NCI-H1048 (cell line): ENCODE measurements at places on chromosomes 2 and 18.
A peak's percentile ranks its signal among the peaks of the same experiment; 100 is the strongest.

DNA sequence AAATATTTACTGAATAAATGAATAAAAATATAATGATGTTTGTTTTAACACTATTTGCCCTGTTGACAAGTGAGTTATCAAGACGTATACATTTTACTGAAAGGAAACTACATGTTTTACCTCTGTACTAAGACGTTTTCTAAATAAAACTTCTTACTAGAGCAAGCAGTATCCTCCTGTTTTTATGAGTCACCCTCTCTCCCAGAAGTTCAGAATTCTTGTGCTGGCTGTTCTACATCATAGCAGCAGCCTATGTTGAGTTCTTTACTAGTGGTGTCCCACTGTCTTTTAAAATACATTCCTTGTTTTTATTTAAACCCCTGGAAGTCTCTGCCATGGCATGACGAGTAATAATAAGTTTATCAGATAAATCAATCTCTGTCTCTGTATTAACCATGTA lies 297.4 kb downstream of the CALCRL start:
- no peak for DNase-seq

DNA sequence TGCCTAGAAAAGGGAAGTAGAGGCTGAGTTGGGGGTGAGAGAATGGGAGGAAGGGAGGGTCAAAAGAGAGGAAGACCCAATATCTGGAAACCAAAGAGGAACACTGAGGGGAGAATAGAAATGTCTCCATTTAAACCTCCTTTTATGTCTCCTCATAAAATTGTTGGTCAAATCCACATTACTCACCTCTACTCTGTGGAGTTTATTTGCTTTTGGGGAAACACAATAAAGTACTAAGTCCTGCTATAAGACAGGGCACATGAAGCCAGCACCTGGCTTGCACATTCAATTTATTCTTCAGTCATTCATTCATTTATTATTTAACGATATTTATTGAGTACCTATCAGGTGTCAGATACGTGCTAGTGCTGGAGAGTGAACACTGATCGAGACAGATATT lies 60.3 kb upstream of the NFE2L2 start:
- no peak for DNase-seq

- no peak for DNase-seq
Observed at GRCh38 chr2:193868833-193869232, 1674.1 kb upstream of the TMEFF2 start.

- DNase-seq: no peak
Observed at GRCh38 chr2:132948211-132948610, 278.2 kb upstream of the LYPD1 start.

DNA sequence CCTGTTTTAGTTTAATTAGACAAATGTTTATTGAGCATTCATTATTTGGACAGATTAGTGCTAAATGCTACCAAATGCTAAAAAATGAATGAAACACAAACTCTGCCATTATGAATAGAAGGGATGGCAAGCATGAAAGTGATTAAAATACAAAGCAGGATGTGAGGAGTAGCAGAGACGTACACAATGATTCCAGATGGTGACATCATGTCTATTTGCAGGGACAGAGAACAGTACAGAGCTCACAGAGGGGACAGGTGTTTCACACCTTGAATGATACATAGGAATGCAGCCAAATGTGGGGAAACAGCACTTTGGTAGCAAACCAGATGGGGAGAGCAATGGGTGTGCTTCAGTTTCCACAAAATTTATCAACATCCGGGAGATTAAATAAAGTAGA lies 76.3 kb downstream of the CD226 start:
- no peak for DNase-seq

DNA sequence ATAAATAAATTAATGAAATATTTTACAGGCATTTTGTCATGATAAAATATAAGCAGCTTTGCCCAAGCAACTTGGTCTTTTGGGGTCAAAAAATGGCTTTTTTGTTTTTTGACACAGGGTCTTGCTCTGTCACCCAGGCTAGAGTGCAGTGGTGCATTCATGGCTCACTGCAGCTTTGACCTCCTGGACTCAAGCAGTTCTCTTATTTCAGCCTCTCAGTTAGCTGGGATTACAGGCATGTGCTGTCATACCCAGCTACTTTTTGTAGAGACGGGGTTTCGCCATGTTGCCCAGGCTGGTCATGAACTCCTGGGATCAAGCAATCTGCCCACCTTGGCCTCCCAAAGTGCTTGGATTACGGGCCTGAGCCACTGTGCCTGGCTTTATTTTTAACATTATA lies 51.0 kb downstream of the ABI2 start:
- DNase-seq: no peak

DNA sequence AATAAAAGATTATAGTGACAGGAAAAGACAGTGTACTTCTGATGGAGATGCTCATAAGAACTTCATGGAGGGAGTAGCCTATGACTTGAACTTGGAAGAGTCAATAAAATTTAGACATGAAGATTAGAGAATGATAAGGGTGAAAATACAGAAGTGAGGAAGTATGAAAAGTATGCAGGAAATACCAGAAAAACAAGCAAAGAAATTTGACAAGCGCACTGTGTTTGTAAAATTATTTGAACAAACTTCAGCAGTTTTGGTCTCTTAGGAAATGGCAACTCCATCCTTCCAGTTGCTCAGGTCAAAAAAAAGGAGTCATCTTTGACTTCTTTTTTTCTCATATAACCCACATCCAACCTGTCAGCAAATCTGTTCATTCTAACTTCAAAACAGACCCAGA lies 864.0 kb upstream of the ZEB2 start:
- no peak for DNase-seq

DNA sequence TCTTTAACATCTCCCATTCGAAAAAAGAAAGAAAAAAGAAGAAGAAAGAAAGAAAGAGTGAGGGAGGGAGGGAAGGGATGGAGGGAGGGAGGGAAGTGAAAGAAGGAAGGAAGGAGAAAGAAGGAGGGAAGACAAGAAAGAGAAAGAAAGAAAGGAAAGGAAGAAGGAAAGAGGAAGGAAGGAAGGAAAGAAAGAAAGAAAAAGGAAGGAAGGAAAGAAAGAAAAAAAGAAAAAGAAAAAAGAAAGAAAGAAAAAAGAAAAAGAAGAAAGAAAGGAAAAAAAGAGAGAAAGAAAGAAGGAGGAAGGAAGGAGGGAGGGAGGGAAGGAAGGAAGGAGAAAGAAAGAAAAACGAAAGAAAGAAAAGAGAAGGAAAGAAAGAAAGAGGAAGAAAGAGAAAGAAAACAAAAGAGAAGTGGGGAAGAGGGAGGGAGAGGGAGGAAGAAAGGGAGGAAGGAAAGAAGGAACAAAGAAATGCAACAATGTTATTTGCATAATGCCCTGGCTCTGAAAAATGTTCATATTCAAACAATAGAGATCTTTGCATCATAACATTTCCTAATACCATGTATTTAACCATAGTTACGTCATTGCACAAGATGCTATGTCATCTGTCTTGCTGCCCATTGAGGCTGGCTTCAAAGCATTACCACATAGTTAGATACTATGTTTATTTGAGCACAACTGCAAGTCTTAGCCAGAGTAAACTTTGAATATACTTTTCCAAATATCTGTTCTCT lies 550.6 kb downstream of the DSC3 start:
- no peak for DNase-seq

DNA sequence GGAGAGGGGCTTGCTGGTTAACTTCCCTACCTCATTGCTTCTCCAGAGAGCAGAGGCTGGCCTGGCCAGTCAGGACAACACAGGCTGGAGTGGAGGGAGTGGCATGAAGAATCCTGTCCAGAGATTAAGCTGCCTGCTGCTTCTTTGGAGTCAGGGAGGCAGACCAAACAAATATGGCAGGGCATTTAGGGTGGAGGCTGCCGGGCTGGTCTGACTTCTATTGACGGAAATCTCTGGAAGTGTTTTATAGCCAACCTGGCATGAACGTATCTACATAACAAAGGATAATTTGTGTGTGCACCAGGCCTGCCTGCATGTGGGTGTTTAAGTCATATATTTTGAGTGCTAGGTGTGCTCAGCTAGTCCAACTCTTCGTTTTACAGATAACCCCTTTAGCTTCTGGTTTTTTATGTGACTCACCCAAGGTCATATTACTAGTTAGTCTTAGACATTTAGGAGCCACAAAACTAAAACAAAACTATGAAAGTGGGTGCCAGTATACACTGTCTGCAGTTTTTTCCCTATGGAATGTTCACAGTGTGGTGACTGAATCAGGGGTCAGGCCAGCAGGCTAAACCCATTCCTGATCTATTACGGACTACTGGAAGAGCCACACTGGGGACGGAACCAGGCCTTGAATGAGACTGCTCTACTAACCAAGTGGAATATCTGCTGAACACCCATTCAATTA lies 5.5 kb downstream of the NPC1 start:
- no peak for DNase-seq

DNA sequence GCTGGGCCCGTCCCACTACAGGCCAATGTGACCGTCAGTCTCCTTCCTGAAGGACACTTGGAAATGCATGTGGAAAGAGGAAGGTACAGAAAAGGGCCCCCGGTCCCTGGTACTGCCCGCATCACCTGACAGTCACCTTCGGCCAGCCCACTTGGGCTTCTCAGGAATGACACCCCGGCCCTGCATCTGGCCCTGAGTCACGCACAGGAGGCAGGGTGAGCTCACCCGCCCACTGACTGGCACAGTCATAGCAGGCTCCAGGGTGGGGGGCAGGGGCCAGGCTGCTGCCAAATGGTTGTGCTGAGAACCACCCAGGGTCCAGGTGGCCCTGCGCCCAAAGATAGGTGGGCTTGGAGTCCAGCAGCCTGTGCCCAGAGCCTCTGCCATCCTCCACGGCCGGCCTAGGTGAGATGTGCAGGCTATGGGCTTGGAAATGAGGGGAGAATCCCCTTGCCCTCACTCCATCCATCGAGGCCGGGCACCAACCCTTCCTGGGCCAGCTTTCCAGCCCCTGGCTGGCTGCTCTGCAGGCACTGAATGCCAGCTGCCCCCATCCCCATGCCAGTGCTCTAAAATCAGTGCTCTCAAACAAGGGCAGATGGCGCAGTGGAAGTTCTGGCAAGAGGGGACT lies 14.1 kb downstream of the EMX1 start:
- DNase-seq: no peak

DNA sequence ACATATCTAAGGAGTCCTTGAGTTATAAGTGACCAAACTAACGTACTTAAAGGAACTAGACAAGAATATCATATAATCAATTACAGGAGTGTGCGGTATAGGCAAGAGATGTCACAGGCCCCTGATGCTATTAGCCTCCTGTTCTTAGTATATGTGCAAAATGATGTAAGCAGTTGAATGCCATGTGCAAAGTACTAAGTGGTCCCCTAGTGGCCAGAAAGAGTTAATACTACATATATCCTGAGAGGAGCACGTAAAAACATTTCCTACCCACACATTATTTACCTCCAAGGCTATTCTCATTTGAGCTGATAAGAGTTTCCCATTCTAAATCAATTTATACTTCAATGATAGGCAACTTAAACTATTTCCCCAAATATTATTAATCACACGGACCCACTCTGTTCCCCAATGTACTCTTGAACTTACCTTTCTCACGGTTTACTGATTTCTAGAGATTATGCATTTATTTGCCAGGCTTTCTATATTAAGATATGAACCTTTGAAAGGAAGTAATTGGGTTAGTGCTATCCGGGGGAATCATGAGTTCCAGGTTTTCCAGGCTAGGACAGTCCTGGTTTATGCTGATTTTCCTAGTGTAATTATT lies 158.0 kb upstream of the KLHL14 start:
- peak; percentile 46 for DNase-seq

- no peak for DNase-seq
Observed at GRCh38 chr18:58525517-58525916, 103.4 kb downstream of the ALPK2 start.

- DNase-seq: no peak
Observed at GRCh38 chr2:186918495-186918894, 69.5 kb upstream of the ZSWIM2 start.

- no peak for DNase-seq
Observed at GRCh38 chr2:29014811-29015421, 33.8 kb downstream of the TOGARAM2 start.

- DNase-seq: no peak
Observed at GRCh38 chr2:158205215-158205614, 103.5 kb downstream of the UPP2 start.

DNA sequence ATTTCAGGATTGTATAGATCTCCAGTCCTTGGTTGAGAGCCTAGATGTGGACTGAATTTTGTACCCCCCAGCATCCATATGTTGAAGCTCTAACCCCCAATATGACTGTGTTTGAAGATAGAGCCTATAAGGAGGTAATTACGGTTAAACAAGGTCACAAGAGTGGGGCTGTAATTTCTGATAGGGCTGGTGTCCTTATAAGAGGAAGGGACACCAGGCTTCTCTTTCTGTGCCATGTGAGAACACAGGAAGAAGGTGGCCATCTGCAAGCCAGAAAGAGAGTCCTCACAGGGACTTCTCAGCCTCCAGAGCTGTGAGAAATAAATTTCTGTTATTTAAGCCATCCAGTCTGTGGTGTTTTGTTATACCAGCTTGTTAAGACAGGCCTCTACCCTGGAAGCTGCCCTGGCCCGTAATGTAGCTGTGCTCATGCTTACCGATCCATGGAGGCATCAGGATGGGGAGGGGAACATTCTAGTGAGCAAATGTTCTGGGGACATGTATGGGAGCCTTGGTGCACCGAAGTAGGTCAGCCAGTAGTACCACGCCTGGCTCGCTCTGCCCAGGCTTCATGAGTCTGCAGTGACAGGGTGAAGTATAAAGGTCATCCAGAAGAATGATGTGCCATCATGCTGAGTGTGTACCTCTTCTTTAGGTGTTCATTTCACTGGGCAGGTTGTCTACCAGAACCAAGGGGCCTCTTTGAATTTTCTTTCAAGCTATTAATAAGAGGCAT lies 16.1 kb downstream of the RASGRP3 start:
- no peak for DNase-seq

DNA sequence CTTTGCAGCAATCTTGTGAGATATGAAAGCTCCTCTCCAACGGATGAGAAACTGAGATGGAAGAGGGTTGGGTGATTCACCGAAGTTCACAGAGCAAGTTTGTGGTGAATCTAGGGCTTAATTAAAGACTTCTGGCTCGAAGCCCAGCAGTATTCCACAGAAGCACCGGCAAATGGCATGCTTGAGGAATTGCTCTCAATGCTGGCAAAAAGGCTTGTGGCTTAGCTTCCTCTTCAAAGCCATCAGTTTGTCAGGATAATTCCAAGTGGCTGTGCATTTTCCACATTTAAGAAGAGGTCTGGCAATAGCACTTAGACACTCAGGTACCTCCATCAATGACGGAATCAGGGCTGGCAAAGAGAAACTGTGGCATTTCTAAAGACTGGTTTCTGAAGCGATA lies 98.7 kb upstream of the SLC66A3 start:
- DNase-seq: no peak

GRCh38 chr2:76809136-76809535 lies 713.0 kb downstream of the LRRTM4 start:
- DNase-seq: no peak

GRCh38 chr2:157592948-157593347 lies 35.7 kb downstream of the ACVR1C start:
- no peak for DNase-seq

DNA sequence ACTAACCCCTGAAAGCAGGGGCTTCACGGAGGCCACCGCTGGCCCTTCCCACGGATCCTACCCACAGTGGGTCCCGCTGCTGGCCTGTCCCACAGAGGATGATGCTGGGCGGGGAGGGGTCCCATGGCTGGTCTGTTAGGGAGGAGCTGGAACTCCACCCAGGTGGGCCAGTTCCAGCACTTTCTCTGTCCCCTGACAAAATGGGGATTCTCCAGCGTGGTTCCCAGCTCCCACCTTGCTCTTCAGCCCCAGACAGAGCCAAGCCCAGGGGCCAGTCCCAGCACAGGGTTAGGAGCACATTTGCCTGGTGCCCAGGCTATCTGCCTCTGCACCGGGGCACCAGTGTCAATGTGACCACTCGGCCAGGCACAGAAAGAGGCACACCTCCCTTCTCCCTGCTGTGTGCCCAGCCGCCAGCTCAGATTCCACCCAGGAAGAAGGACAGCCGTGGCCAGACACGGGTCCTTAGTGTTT lies 50.0 kb downstream of the ANKMY1 start:
- DNase-seq: no peak
